ENCODE measurements at places on chromosomes 4 and X. TPM values are rescaled to one million over a fixed set of nuclear protein-coding genes. Genes with fewer than 3 reads are reported as not detected.

The ARMCX1 gene
- total RNA-seq: 28.5 TPM

The PPID gene
- 15.0 TPM for total RNA-seq

- H3K4me1 ChIP-seq: no peaks in the 10 kb centered on the region
- H3K27ac ChIP-seq: no peak overlapping the region
- DNase-seq: no peak
- H3K36me3 ChIP-seq: no peaks in the 10 kb centered on the region
Measured at GRCh38 chr4:67764183-67764582, 10.0 kb upstream of the GNRHR start.

- H3K4me1 ChIP-seq: no peaks in the 10 kb centered on the region
- H3K27ac ChIP-seq: no peak overlapping the region
- H3K27me3 ChIP-seq: no peaks in the 10 kb centered on the region
- H3K4me3 ChIP-seq: no peak overlapping the region
- no peak for DNase-seq
Measured at GRCh38 chrX:95059909-95060308, 1385.9 kb downstream of the FAM133A start.

DNA sequence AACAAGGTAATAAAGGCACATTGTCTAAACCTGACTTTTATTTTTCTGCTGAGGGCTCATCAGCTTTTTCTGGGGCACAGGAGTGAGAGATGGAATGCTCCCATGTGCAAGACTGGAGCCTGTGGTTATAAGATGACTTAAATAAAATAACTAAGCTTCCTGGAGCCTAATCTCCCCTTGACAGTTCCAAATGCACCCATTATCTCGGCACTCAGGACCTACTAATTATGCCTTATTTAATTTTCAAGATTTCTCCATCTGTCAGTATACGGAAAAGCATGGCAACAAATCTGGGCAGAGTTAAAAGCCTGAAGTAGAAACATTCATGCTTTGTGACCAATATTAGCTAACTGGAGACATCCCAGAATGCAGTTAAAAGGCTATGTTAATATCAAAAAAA lies 416.7 kb upstream of the TEX13C start:
- no peaks in the 10 kb centered on the region for H3K27me3 ChIP-seq
- no peaks in the 10 kb centered on the region for H3K36me3 ChIP-seq
- no peak overlapping the region for H3K4me3 ChIP-seq

DNA sequence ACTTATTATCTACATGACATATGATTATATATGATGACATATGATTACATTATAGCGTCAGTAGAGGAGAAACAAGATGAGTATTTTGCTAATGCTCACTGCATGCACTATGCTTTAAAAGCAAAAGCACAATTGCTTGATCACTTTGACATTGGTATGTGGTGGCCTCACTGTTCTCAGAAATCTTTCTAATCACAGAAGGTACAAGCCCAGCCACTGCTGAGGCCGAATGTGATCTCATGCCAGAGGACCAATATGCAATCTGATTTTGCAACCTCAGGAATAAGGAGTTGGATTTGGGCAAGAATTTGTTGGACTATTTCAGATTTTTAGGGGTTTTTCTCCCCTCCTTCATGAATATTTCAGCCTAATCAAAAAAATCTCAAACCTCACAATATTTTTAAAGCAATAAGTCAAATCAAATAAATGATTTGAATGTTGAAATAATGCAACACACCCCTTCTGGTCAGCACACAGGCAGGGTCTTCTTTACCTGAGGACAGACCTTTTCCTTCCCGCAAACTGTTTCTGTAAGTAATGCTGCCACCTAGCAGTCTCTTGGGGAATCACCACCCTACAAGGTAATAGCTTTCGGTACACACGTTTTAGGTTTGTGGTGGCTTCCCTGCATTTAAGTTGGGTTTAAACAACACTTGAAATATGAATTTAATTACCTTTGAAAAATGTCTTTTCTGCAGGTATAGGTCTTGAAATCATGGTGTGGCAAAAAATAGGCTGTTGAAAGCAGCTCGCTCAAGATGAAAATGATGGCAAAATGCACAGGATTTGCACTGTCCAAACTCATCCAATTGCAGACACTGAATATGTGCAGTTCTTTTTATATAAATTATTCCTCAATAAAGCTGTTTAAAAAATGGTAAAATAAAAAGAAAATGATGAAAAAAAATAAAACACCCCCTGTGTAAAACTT lies 4.8 kb upstream of the CXCL13 start:
- H3K4me3 ChIP-seq: no peak overlapping the region
- no peaks in the 10 kb centered on the region for H3K27me3 ChIP-seq
- no peaks in the 10 kb centered on the region for H3K36me3 ChIP-seq
- H3K4me1 ChIP-seq: no peaks in the 10 kb centered on the region

- H3K4me1 ChIP-seq: peaks cover 10% of the 10 kb centered on the region
- DNase-seq: no peak
- H3K36me3 ChIP-seq: no peaks in the 10 kb centered on the region
- H3K4me3 ChIP-seq: no peak overlapping the region
- no peak overlapping the region for H3K27ac ChIP-seq
Measured at GRCh38 chr4:107666134-107666533, 53.9 kb downstream of the PAPSS1 start.

The USP51 gene
- 1.7 TPM for total RNA-seq

The OPRPN gene
- total RNA-seq: not detected

All from vagina (tissue), 2 donors.